GM23248 (cell line): ENCODE measurements at places on chromosomes 13 and 19. TPM values are rescaled to one million over a fixed set of nuclear protein-coding genes. Genes with fewer than 3 reads are reported as not detected.

Gene GAPDHS
- not detected in 2 replicates for total RNA-seq

Gene NEK5
- total RNA-seq: not detected in 2 replicates

Gene ZNF541
- total RNA-seq: not detected in 2 replicates

Gene UNC13A
- under 0.01 and 0.11 TPM in 2 replicates for total RNA-seq

DNA sequence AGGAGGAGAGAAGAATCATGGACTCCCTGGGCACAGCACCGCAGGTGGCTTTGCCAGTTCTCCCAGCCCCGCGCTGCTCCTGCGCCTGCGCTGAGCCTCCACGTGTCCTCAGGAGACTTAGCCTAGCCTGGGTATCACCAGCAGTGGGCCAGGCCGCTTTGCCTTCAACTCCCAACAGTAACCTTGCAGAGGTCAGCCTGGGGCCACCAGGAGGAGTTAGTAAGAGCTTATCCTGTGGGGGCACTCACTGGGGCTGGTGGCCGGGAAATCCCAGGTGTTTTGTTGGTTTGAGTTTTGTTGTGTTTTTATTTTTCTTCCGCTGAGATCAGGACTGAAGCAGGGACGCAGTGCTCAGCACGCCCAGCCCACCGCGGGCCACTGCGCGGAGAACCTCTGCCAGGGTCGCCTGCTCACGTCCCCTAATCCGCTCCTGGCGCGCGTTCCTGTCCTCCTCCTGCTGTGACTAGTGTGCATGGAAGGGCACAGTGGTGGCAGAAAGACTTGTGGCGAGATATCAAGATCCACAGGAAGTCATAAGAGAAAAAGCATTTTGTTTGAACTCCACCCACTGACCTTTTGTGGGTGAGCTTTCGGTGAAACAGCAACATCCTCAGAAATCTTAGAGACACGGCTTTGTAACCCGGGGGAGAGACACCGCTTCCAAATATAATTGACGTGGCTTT lies 207.4 kb upstream of the RFC3 start:
- H3K27me3 ChIP-seq: no peaks in the 10 kb centered on the region
- no peak overlapping the region for H3K27ac ChIP-seq
- H3K4me3 ChIP-seq: no peak overlapping the region
- H3K36me3 ChIP-seq: no peaks in the 10 kb centered on the region

DNA sequence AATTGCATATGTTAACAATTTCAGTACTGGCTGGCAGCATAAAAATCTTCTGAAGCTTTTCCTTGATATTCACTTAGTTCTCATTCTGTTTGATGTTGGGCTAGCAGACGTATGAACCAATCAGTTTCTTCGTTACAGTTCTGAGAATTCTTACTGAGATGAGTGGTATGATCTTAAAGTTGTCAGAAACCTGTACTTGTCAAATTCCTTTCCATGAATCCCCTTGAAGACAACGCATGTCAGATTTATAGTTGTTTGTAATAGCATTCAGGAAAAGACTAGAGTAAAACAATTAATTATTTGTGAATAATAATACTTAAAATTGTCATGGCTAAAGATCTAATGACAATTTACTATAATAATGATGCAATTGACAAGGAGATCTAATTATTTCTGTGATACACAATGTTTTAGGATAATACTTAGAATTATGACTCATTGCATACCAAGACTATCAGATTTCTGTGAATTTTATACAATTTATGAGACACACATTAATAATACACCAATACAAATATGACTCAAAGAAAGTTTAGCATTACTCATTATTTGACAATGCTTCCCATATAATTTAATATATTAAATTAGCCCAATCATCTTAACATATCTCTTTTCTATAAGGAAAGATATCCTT lies 447.2 kb downstream of the RFC3 start:
- no peaks in the 10 kb centered on the region for H3K36me3 ChIP-seq
- H3K4me3 ChIP-seq: no peak overlapping the region
- H3K4me1 ChIP-seq: peaks cover 6% of the 10 kb centered on the region; the same call in 1 of the 2 replicates
- DNase-seq: no peak
- H3K27me3 ChIP-seq: no peaks in the 10 kb centered on the region
- H3K27ac ChIP-seq: no peak overlapping the region

DNA sequence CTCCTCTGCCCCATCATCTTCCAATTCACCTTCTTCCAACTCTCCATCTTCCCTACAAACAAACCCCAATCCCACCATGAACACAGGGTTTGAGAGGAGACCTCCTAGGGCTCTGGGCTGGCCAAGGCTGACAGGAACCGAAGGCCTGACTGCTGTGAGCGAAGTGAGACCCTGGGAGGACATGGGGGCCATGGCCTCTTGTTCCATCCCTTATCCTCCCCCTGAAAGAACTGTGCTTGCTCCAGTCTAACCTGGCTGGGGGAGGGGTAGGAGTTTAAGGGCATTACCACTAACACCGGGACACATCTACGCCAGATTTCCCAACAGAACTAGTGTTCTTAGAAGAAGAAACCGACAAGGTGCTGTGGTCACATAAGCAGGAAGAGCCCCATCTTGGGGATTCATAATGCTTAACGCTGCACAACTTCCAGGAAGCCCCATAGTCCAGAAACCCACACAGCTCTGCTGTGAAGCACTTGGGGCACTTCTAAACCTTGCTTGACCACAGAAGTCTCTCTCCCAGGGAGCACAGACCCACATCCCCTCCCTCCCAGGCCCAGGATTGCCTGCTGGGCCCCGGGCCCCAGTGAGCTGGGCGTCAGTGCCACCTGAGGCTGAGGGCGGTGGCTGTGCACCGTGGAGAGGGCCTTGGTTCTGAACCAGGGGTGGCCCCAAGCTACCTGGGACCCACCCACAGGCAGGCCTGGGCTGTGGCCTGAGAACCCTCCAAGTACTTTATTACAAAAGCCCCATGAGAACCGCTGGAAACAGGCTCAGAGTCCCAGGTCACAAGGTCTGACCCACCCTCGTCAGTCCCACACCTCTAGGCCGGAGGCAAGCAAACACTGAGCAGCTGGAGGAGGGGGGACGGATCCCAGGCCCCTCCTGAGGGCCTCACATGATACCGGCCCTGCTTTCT lies 18.8 kb downstream of the ZC3H4 start:
- peak overlapping the region; percentile 23; the same call in 1 of the 2 replicates for H3K27ac ChIP-seq
- H3K4me3 ChIP-seq: no peak overlapping the region
- peaks cover 10% of the 10 kb centered on the region; the same call in 1 of the 2 replicates for H3K4me1 ChIP-seq

- no peaks in the 10 kb centered on the region for H3K27me3 ChIP-seq
- H3K36me3 ChIP-seq: no peaks in the 10 kb centered on the region
- no peak overlapping the region for H3K27ac ChIP-seq
- DNase-seq: no peak
- H3K4me3 ChIP-seq: no peak overlapping the region
Measured at GRCh38 chr19:53389978-53390377, 5.0 kb upstream of the ZNF765 start.

DNA sequence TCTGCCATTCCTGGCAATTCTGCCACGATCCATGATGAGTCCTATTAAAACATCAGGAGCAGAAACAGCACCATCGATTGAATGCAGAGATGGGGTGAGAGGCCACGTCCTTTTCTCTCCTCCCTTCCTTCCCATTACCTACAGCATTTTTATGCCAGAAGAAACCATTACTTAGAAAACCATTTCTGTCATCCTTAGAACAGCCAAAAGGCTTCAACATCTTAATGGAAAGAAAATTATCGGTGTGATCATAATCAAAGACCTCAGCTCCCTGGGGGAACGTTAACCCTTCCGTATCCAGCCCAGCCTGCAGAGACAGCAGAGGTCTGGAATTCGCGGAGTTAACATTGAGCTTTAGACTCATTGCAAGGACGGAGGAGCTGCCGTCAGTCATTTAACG lies 56.0 kb upstream of the SIAH3 start:
- no peak for DNase-seq
- peaks cover 5% of the 10 kb centered on the region; the same call in 1 of the 2 replicates for H3K27me3 ChIP-seq
- no peaks in the 10 kb centered on the region for H3K4me1 ChIP-seq
- H3K27ac ChIP-seq: no peak overlapping the region

GRCh38 chr19:13796301-13797057 lies 1.2 kb downstream of the ZSWIM4 start:
- H3K36me3 ChIP-seq: no peaks in the 10 kb centered on the region
- peaks cover 23% of the 10 kb centered on the region for H3K4me1 ChIP-seq
- H3K27ac ChIP-seq: peak overlapping the region; percentile 86
- DNase-seq: peak; percentile 97

GRCh38 chr13:72164811-72165210 lies 297.8 kb upstream of the DACH1 start:
- no peaks in the 10 kb centered on the region for H3K36me3 ChIP-seq
- no peak for DNase-seq
- H3K27ac ChIP-seq: no peak overlapping the region
- no peak overlapping the region for H3K4me3 ChIP-seq

DNA sequence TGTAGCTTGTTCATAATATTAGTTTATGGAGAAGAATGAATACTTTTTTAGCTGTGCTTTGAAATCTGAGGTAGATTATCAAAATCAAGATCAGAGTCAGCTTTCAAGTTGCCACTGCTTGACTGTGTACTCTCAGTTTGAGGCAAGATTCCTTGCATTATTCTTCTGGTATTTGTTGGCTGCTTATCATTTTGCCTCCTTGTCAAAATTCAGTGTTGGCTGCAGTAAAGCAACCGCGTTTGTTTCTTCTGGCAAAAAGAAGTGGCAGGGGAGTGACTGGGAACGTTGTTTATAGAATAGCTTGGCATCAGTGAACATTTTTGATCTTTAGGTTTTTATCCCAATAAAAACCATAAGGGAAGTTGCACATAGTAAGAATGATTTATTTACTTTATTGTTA lies 419.3 kb upstream of the GPC6 start:
- no peak overlapping the region for H3K27ac ChIP-seq
- no peak overlapping the region for H3K4me3 ChIP-seq
- no peaks in the 10 kb centered on the region for H3K36me3 ChIP-seq
- no peaks in the 10 kb centered on the region for H3K27me3 ChIP-seq
- H3K4me1 ChIP-seq: peaks cover 13% of the 10 kb centered on the region

GRCh38 chr19:51786646-51787494 lies 8.1 kb upstream of the FPR3 start:
- no peak overlapping the region for H3K27ac ChIP-seq
- H3K4me3 ChIP-seq: no peak overlapping the region
- H3K4me1 ChIP-seq: peaks cover 14% of the 10 kb centered on the region
- H3K27me3 ChIP-seq: no peaks in the 10 kb centered on the region

DNA sequence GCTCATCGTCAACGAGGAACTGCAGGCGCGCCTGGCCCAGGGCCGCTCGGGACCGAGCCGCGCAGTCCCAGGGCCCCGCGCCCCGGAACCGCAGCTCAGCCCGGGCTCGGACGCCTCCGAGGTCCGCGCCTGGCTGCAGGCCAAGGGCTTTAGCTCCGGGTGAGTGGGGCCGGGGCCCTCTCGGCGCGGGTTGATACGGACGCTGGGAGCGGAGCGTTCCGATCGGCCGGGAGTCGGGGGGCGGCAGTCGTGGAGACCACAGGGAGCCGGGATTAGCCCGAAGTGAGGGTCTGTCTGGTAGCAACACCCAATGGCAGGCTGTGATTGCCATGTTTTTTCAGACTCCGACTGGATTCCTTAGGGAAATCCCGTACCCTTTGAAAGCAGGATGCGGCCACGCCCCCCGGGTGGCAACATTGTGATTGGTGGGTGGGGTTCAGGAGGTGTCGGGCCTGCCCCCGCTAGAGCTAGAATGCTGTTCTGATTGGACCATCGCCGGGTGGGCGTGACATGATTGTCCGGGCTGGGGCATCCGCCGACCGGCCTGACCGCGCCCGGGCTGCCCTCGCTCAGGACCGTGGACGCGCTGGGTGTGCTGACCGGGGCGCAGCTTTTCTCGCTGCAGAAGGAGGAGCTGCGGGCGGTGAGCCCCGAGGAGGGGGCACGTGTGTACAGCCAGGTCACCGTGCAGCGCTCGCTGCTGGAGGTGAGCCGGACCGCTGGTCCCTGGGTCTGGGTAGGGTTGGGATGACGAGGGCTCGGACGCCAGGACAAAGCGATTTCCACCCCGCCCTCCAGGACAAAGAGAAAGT lies 11.3 kb downstream of the EPS8L1 start:
- H3K36me3 ChIP-seq: peaks cover 8% of the 10 kb centered on the region; the same call in 1 of the 2 replicates
- DNase-seq: peak; percentile 97
- peaks cover 6% of the 10 kb centered on the region; the same call in 1 of the 2 replicates for H3K4me1 ChIP-seq
- no peak overlapping the region for H3K27ac ChIP-seq

DNA sequence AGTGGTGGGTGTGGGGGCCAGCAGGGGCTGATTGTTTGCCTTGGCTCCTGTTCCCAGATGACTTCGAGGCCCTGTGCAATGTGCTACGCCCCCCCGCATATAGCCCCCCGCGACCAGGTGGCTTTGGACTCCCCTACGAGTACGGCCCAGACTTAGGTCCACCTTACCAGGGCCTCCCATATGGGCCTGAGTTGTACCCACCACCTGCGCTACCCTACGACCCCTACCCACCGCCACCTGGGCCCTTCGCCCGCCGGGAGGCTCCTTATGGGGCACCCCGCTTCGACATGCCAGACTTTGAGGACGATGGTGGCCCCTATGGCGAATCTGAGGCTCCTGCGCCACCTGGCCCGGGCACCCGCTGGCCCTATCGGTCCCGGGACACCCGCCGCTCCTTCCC lies 25.7 kb downstream of the LTBP4 start:
- no peak overlapping the region for H3K27ac ChIP-seq
- H3K27me3 ChIP-seq: no peaks in the 10 kb centered on the region
- DNase-seq: no peak
- H3K4me1 ChIP-seq: no peaks in the 10 kb centered on the region

DNA sequence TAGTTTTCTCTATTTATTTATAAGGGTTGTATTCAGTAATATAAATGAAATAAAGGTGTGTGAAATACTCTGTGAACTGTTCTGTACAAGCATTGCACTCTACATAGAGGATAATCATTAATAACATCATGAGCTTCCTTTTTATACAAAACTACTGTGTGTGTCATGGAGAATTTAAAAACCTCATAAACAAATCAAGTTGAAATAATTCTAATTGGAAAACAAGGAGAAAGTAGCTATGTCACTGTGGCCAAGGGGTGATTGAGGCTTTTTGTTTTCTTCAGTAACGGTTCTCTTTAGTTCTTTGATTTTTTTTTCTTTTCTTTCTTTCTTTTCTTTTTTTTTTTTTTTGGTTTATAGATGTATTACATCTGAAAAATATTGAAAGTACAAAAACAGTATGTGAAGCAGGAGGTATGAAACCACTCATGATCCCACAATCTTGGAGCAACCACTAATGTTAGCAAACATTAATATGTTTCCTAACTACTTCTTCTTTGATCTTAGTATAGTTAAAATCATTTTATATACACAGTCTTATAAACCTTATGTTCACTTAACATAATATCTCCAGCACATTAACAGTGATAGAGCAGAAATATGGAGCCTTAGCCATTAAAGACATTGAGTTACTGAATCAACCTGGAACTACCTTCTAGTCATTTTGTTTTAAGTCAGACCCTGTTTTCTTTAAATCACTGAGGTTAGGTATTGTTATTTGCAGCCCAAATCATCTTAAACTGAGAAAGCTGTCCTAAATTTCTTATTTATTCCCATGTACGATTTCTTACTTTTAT lies 45.4 kb downstream of the WDFY2 start:
- no peaks in the 10 kb centered on the region for H3K27me3 ChIP-seq
- DNase-seq: no peak
- peak overlapping the region; percentile 89 for H3K27ac ChIP-seq
- H3K4me1 ChIP-seq: peaks cover 65% of the 10 kb centered on the region
